ENCODE measurements at places on chromosomes 16 and 17.

GRCh38 chr16:87016046-87017035 lies 300.9 kb downstream of the C16orf95 start:
- DNase-seq, result no peak

DNA sequence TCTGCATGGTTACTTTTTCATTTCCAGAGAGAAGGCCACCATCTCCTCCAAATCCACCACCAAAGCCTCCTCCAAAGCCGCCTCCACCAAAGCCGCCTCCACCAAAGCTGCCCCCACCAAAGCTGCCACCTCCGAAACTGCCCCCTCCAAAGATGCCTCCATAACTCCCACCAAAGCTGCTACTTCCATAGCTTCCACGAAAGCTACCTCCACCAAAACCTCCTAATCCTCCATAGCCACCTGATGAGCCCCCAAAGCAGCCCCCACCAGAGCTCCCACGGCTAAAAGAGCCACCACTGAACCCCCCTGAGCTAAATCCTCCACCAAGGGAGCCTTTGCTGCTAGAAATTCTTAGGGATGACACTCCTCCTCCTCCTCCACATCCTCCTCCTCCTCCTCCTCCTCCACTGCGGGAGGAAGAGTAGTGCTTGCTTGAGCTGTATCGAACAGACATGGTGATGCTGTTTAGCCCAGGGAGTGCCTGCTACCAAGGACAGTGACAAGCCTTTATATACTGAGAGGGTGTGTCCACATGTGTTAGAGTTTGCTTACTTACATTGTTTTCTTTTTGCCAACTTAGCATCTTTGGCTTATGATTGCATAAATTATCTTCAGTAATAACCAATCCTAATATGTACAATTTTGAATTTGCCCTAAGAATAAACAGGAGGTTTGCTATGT lies at the start of gene KRT10:
Gene KRT10 (minus strand): TSS at position 483 of the 681 bp plus-strand sequence. CDS start 29 bp downstream, at position 454.
- no peak for DNase-seq

DNA sequence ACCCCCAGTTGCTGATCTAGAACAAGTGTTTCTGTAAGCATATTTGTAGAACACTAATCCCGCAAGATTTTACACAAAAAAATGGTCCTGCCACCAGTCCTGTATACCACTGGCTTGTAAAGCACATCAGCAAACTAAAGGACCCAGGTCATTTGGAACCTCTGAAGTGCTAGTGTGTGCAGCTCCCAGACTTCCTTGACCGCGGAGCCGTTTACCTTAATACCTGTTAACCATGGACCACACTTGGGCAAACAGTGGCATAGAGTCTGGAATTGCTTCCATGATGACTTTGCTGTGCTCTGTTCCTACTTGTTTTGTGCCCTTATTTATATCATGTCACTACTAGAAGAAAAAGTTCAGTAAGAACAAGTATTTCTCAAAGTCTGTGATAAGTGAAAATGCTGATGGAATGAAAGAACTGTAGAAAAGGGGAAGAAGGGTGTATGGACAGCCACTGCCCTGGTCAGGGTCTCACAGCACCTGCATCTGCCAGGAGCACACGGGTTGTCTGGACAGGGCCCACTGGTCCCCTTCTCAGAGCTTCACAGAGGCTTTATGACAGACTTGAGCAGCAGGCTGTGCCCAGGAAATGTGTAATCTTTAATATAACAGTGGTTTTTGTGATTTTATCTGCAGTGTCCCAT lies 29.3 kb downstream of the ALDH3A2 start:
- DNase-seq, result no peak

- no peak for DNase-seq
These were observed 57.4 kb downstream of the C16orf78 start for GRCh38 chr16:49431040-49431439.

- DNase-seq, result no peak
These were observed 4.6 kb upstream of the STAT3 start for GRCh38 chr17:42392692-42393415.

GRCh38 chr17:62807812-62808575 lies at the start of gene MARCHF10:
TSS of gene MARCHF10 (minus strand) at chr17:62808314. CDS start at chr17:62801735, 6,579 bp downstream.
- peak; percentile 23 for DNase-seq

DNA sequence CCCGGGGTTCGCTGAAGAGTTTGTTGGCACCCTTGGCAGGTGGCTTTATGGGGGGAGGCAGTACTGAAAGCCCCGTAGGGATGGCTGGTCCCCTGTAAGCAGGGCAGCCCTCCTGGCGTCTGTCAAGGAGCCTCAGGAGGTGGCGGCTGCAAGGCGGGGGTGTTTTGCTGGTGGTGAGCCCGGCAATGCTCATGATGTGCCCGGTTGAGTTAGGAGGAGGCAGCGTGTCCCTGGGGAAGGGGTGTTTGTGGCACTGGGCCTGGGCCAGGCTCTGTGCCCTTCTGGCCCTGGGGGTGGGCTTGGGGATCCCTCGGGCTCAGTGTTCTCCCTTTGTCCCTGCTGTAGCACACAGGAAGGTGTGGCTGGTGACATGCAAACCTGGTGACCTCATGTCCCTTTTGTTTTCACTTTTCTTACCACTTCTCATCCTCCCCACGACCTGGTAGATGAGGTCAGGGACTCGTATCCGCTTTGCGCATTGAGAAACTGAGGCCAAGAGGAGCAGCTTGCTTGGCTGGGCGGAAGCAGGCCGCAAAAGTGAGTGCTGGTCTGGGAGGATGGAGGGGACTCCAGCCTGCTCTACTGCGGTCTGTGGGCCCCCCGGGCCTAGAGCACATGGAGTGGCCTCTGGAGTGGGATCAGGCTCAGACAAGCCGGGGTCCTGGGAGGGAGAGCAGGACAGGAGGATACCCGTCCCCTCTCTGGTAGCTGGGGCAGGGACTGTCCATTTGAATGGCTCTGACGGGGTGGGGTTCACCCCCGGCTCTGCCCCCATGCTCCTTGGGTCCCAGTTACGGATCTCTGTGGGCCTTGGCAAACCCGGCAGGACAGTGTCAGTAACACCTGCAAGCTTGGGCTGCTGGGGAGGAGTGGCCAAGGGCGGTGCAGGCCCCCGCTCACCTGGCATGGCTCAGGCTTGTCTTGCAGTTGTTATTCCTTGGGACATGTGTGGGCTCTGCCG lies 2.2 kb downstream of the SNN start:
- DNase-seq, result no peak

DNA sequence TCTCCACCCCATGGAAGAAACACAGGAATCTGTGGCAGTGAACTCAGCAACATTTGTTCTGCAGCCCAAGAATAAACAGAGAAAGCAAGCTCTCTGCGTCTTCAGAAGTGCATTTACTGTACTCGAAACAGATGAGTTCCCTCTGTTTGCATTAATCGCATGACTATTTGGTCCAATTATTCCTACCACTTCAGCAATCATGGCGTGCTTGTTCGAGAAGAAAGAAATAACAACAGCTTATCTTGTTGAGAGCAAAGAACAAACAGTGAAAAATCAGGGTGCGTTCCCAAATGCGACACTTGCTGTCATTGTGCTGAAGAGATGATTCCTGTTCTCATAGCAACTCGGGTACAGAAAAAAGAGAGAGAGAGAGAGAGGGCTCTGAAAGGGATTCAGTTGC lies 445.3 kb upstream of the MAF start:
- DNase-seq, result no peak

GRCh38 chr17:79843474-79843815 lies 4.2 kb upstream of the CBX4 start:
- no peak for DNase-seq

DNA sequence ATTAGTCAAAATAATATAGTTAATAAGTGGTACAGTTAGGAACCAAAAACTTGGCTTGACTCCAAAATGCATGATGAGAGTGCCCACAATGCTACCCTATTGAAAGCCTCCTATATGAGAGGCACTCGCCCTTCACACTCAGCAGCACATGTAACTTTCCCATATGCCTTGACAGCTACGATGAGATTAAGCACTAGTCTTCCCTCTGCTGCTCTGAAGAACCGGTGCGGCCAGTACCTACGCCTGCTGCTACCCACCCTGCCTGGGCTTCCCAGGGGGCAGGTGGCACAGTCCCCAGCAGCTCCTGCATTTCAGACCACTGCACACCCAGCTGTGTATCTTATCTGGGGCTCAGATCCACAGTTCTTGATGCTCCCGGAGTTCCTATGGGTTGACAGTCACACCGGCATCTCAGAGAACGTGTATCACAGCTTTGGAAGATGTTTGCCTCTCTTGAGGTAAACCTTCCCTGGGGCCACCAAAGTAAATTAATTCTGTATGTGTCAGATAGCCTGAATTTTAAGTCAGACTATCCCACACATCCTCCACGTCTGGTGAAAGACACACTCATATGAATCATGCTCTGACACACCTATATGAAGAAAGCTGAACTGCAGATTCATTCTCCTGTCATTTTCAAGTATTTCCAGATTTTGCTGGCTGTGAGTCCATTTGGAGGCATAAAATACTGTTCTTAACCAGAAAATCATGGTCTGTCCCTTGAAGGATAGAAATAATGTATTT lies 77.8 kb downstream of the MYH10 start:
- peak; percentile 34 for DNase-seq

GRCh38 chr17:42704490-42704836 lies 22.1 kb downstream of the CNTNAP1 start:
- DNase-seq, result no peak

DNA sequence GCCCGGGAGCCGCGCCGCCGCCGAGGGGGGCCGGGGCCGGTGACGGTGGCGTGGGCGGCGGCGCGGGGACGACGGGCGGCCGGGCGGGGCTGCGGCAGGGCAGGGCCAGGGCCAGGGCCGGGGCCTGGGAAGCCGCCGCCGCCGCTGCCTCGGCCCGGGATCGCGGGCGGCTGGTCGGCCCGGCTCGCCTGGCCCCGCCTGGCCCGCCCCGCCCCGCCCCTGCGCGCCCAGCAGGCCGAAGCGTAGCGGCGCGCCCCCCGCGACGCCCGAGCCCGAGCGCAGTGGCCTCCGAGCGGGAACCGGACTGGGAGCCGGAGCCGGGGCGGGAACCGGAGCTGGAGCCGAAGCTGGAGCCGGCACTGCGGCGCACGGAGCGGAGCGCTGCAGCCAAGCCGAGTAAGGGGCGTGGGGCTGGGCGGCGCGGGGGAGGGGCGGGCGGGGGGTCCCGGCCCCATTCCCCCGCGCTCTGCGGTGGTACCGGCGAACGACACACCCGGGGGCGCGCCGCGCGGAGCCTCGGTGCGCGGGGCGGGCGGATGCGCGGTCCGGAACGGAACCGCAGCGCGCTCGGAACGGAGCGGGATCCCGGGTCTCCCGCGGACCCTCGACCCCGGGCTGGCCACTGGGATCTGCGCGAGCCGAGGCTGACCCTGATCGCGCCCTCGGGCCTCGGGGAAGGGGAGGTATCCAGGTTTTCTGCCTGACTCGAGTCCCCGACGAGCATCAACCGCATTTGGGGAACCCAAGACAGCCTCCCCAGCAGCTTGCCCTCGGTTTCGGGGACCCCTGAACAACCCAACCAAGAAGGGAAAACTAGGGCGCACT lies at the start of gene BEAN1:
Gene BEAN1 (plus strand): TSS at position 260 of the 825 bp plus-strand sequence. CDS start 10,382 bp downstream, outside the sequence.
- peak; percentile 21 for DNase-seq

All from EL (cell line).